ENCODE measurements at places on chromosomes 5 and 9. TPM values are rescaled to one million over a fixed set of nuclear protein-coding genes. Genes with fewer than 3 reads are reported as not detected.
A peak's percentile ranks its signal among the peaks of the same experiment; 100 is the strongest.

GRCh38 chr9:31587146-31587545 lies 797.3 kb upstream of the ACO1 start:
- peaks cover 23% of the 10 kb centered on the region for H3K4me1 ChIP-seq
- no peaks in the 10 kb centered on the region for H3K36me3 ChIP-seq
- H3K27me3 ChIP-seq: peaks cover 1% of the 10 kb centered on the region
- no peak overlapping the region for H3K4me3 ChIP-seq

- H3K27me3 ChIP-seq: no peaks in the 10 kb centered on the region
- H3K4me3 ChIP-seq: no peak overlapping the region
- DNase-seq: no peak
- peaks cover 6% of the 10 kb centered on the region for H3K4me1 ChIP-seq
- H3K27ac ChIP-seq: no peak overlapping the region
Observed at GRCh38 chr9:124698265-124698664, 72.8 kb downstream of the NR6A1 start.

- H3K4me3 ChIP-seq: no peak overlapping the region
- no peak overlapping the region for H3K27ac ChIP-seq
- H3K4me1 ChIP-seq: no peaks in the 10 kb centered on the region
Observed at GRCh38 chr5:95162231-95162992, 122.5 kb downstream of the MCTP1 start.

- H3K36me3 ChIP-seq: peaks cover 10% of the 10 kb centered on the region
- no peak overlapping the region for H3K27ac ChIP-seq
- H3K4me1 ChIP-seq: no peaks in the 10 kb centered on the region
- no peaks in the 10 kb centered on the region for H3K27me3 ChIP-seq
- H3K4me3 ChIP-seq: no peak overlapping the region
Observed at GRCh38 chr5:138999674-139000073, 124.5 kb upstream of the LRRTM2 start.

GRCh38 chr5:59485629-59486439 lies 407.7 kb downstream of the PDE4D start:
- no peak overlapping the region for H3K4me3 ChIP-seq
- DNase-seq: no peak
- H3K36me3 ChIP-seq: no peaks in the 10 kb centered on the region

DNA sequence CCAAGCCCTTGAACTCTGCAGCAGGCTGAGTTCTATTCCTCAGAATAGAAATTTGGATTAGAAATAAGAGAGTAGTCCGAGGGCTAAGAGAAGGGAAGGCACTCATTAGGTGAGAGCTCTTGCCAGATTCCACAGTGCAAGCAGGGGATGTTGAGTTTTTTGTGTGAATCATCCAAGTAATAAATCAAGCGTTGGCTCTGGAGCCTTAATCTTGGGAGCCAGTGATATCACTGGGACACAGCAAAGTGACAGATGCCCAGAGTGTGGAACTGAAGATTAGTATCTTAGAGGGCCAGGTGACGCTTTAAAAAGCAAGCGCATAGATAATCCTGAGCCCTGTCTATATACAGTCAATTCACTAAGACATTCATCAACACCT lies 60.3 kb downstream of the FOXD1 start:
- no peaks in the 10 kb centered on the region for H3K4me1 ChIP-seq
- no peak for DNase-seq
- H3K36me3 ChIP-seq: peaks cover 29% of the 10 kb centered on the region
- H3K4me3 ChIP-seq: no peak overlapping the region
- no peaks in the 10 kb centered on the region for H3K27me3 ChIP-seq

DNA sequence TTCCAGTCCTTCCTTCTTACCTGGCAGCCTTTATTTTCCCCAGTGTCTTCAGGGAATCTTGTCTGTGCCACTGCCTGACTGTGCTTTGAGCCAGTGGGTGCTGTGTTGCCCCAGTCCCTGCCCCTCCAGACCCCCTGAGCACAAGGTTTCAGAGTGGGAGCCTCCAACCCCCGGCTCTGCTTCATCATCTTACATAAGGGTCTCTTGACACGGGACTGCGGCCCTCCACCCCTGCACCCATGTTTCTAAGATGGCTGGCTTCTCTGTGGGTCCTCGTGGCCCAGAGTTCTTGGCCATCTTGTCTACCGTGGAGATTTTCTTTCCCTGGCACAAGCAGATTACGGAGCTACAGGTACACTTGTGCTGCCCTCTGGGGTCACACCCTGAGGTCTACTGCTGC lies 194.1 kb downstream of the CACNA1B start:
- H3K27me3 ChIP-seq: peaks cover 12% of the 10 kb centered on the region
- H3K36me3 ChIP-seq: peaks cover 15% of the 10 kb centered on the region

DNA sequence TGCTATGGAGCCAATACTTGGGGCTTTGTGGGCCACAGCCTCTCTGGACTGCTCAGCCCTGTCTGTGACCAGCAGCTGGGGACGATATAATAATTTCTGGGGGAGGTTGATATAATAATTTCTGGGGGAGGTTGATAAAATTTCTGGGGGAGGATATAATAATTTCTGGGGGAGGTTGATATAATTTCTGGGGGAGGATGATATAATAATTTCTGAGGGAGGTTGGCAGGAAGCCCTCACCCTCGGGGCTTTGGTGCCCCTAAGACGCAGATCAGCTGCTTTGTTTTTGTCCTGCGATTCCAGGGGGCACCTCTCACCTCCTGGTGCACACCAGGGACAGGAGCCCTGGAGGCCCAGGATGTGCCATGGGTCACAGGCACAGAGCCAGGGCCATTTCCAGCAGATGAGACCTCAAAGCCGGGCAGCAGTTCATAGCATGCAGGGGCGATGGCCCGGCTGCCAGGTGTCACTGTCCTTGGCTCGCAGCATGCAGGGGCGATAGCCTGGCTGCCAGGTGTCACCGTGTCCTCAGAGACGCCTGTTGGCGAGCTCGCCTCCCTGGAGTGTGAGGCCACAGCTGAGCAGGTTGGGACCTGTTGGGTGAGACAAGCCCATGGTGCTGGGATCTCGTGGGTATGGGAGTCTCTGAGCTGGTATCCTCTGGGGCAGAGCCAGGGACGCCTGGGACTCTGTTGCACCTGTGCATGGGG lies 3.8 kb upstream of the TOR4A start:
- no peak overlapping the region for H3K4me3 ChIP-seq
- DNase-seq: no peak
- no peaks in the 10 kb centered on the region for H3K36me3 ChIP-seq
- peaks cover 17% of the 10 kb centered on the region for H3K4me1 ChIP-seq

DNA sequence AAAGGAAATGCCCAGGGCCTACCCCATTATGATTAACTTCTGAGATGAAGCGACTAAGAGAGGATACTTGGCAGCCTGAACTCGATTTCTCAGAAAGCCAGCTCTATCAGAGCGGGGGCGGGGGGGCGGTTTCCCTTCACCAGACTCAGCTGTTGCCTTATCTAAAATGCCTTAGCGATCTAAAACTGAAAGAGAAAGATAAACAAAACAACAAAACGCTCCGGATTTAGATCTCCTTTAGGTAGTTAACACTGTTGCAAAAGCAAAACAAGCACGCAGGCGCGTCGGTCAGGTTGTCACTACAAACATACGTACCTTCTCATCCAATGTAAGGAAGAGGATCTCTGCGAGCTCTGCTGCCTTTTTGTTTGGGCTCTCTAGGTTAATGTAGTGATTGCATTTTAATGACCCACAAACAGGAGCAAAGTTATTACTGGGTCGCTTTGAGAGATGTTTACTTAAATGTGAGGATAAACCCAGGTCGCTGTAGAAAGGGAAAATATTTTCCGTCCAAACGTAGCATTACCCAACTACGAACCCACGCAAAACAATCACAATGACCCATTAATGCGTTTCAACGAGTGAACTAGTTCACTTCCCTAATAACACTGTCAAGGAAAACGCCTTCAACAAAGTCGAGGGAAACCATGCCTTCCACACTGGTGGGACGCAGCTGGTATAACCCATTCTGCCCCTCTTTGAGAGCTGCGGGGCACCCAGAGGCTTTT lies 982 bp downstream of the EPB41L4A start:
- peak overlapping the region; percentile 57 for H3K27ac ChIP-seq
- peak overlapping the region; percentile 90 for H3K4me3 ChIP-seq
- peak; percentile 31 for DNase-seq
- H3K36me3 ChIP-seq: no peaks in the 10 kb centered on the region
- H3K4me1 ChIP-seq: peaks cover 30% of the 10 kb centered on the region

DNA sequence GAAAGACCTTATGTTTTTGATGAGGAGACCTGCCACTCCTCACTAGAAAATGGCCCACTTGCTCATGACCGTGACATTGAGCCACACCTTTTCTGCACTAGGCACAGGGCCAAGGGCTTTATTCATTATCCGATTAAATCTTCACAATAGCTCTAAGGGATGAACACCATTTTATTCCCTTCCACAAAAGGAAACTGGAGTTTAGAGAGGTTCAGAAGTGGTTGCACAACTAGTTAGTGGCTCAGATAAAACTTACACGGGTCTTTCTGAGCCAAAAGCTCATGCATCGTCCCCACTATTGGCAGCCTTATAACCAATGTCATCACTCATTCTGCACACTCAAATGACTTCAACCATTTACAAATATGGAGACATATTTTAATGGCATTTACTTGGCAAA lies 39.4 kb downstream of the SUSD1 start:
- H3K27ac ChIP-seq: no peak overlapping the region
- H3K36me3 ChIP-seq: peaks cover 9% of the 10 kb centered on the region
- no peak overlapping the region for H3K4me3 ChIP-seq
- H3K4me1 ChIP-seq: no peaks in the 10 kb centered on the region
- DNase-seq: no peak

GRCh38 chr5:95281226-95281625 lies 3.7 kb downstream of the MCTP1 start:
- no peak for DNase-seq
- H3K4me1 ChIP-seq: peaks cover 11% of the 10 kb centered on the region
- H3K4me3 ChIP-seq: no peak overlapping the region
- peaks cover 12% of the 10 kb centered on the region for H3K27me3 ChIP-seq

- no peak overlapping the region for H3K27ac ChIP-seq
- no peak for DNase-seq
- H3K36me3 ChIP-seq: no peaks in the 10 kb centered on the region
- H3K4me1 ChIP-seq: no peaks in the 10 kb centered on the region
- no peak overlapping the region for H3K4me3 ChIP-seq
Observed at GRCh38 chr9:75545287-75545686, 345.2 kb upstream of the PCSK5 start.

GRCh38 chr5:62152394-62153087 lies 153.5 kb upstream of the KIF2A start:
- peaks cover 2% of the 10 kb centered on the region for H3K27me3 ChIP-seq
- H3K4me1 ChIP-seq: no peaks in the 10 kb centered on the region
- no peak for DNase-seq

- H3K27me3 ChIP-seq: peaks cover 7% of the 10 kb centered on the region
- H3K27ac ChIP-seq: peak overlapping the region; percentile 38
- DNase-seq: peak; percentile 37
- H3K4me3 ChIP-seq: peak overlapping the region; percentile 61
- H3K36me3 ChIP-seq: no peaks in the 10 kb centered on the region
Observed at GRCh38 chr9:113875459-113876150, 504 bp upstream of the ZNF618 start.

Gene AP3S1
- total RNA-seq: 131 TPM

Gene GABBR2
- total RNA-seq: 116 TPM

Gene PCDHGB2
- 8.9 TPM for total RNA-seq

Gene DDX4
- 0.27 TPM for total RNA-seq

Gene ISCA1
- 60.8 TPM for total RNA-seq

Gene CBY3
- total RNA-seq: not detected

Gene DENND1A
- total RNA-seq: 13.9 TPM

Gene CD180
- not detected for total RNA-seq

Gene PCDHGA10
- 16.6 TPM for total RNA-seq

Gene FOXD4L4
- total RNA-seq: 0.20 TPM
